ENCODE measurements at places on chromosomes 3 and 15. TPM values are rescaled to one million over a fixed set of nuclear protein-coding genes. Genes with fewer than 3 reads are reported as not detected.

TBCCD1 gene
- total RNA-seq: 12.1 TPM

PML gene
- total RNA-seq: 67.6 TPM

GOLGA8H gene
- not detected for total RNA-seq

TAGLN3 gene
- total RNA-seq: 0.78 TPM

TM4SF1 gene
- total RNA-seq: 0.83 TPM

CCRL2 gene
- 1.3 TPM for total RNA-seq

ZNF148 gene
- total RNA-seq: 29.9 TPM

RLBP1 gene
- total RNA-seq: not detected

SH2D7 gene
- not detected for total RNA-seq

NOX5 gene
- 0.02 TPM for total RNA-seq

CASR gene
- 0.14 TPM for total RNA-seq

RASGRP1 gene
- 174 TPM for total RNA-seq

BUB1B gene
- total RNA-seq: 88.8 TPM

FSIP1 gene
- total RNA-seq: 0.29 TPM

IL17RB gene
- total RNA-seq: 1.1 TPM

SST gene
- not detected for total RNA-seq

VIPR1 gene
- 5.9 TPM for total RNA-seq

ZPLD1 gene
- total RNA-seq: not detected

CILP gene
- total RNA-seq: not detected

PKM gene
- total RNA-seq: 2,032 TPM

CISH gene
- total RNA-seq: 319 TPM

LRTM1 gene
- total RNA-seq: not detected

PAK6 gene
- 0.69 TPM for total RNA-seq

GASK1A gene
- total RNA-seq: not detected

ADPGK gene
- 61.5 TPM for total RNA-seq

SLC25A36 gene
- total RNA-seq: 56.5 TPM

NEDD4 gene
- total RNA-seq: 18.5 TPM

CIB2 gene
- total RNA-seq: 2.2 TPM

CFAP91 gene
- 0.29 TPM for total RNA-seq

AHSG gene
- total RNA-seq: not detected

AMIGO3 gene
- not detected for total RNA-seq

ECE2 gene
- not detected for total RNA-seq

SLC9A9 gene
- total RNA-seq: 1.6 TPM

FBXL2 gene
- total RNA-seq: not detected

XCR1 gene
- 0.05 TPM for total RNA-seq

PLSCR5 gene
- not detected for total RNA-seq

KBTBD12 gene
- total RNA-seq: not detected

GATA2 gene
- not detected for total RNA-seq

MAPKBP1 gene
- 16.1 TPM for total RNA-seq

GTPBP8 gene
- 34.7 TPM for total RNA-seq

GBE1 gene
- 30.5 TPM for total RNA-seq

SCAANT1 gene
- not detected for total RNA-seq

TMED3 gene
- 37.8 TPM for total RNA-seq

HIGD2B gene
- total RNA-seq: 0.27 TPM

CAND2 gene
- total RNA-seq: 1.2 TPM

UNC13C gene
- not detected for total RNA-seq

CCDC39 gene
- not detected for total RNA-seq

Data from activated CD4-positive, alpha-beta memory T cell treated with anti-CD3 and anti-CD28 coated beads for 36 hours (primary cell).